Coronary artery (tissue), 2 donors: ENCODE measurements at places on chromosomes 11 and 22.

- DNase-seq, result no peak
These were observed 1.0 kb downstream of the POLA2 start for GRCh38 chr11:65262776-65263175.

- no peak for DNase-seq
These were observed 159.4 kb downstream of the MPPED1 start for GRCh38 chr22:43571181-43571580.

DNA sequence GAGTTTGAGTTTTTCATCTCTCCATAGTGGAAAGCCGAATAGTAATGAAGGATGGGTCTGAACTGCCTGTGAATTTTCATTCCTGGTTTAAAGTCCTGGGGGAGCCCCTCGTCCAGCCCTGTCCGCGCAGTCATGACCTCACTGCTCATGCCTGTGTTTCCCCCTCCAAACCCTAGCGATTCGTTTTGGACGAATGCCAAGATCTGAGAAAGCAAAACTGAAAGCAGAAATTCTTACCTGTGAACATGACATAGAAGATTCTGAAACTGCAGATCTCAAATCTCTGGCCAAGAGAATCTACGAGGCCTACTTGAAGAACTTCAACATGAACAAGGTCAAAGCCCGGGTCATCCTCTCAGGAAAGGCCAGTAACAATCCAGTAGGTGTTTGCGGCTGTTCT lies 30.5 kb downstream of the CDPF1 start:
- DNase-seq, result no peak

GRCh38 chr22:50210378-50211139 lies 9.7 kb downstream of the SELENOO start:
- no peak for DNase-seq

GRCh38 chr11:47967577-47968525 lies 12.5 kb upstream of the PTPRJ start:
- DNase-seq, result no peak

DNA sequence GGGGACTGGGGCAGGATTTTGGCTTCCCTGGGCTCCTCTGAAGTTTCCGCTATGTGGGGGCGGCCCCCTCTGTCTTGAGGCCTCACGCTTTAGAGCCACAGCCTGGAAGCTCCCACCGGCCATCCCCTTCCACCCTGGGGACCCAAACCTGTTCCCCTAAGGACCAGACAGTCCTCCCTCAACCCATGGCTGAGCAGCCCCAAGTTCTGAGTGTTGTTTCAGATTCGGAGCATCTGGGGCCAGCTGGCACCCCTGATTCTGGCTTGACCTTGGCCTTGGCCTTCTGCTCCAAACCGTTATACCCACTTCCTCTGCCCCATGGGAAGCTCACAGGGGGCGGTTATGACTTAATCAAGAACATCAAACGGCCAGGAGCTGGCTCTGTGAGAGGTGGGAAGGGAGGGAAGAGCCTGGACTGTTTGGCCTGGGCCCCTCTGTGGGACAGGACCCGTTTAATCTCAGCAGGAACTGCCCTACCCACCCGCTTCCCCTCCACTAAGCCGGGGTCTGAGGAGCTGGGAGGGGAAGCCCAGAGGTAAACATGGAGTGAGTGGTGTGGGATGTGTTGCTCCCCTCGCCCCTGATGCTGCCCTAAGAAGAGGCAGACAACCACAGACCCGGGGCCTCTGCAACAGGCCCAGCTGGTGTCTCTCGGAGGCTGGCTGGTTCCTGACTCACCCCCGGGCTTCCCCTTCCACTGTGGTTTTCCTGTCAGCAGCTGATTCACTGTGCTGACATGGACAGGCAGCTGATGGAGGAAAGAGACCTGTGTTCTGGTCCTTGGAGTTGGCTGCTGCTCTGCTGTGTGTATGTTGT lies 3.4 kb downstream of the CD82 start:
- peak; percentile 89 for DNase-seq

- no peak for DNase-seq
These were observed 35.0 kb upstream of the TSKU start for GRCh38 chr11:76747915-76748860.
